NCI-H774 (cell line): ENCODE measurements at places on chromosomes 7 and 10.

GRCh38 chr10:97134110-97134509 lies 51.6 kb downstream of the SLIT1 start:
- DNase-seq = no peak

GRCh38 chr7:7867846-7868571 lies 100.6 kb upstream of the GLCCI1 start:
- no peak for DNase-seq

GRCh38 chr10:70846795-70847194 lies 31.0 kb downstream of the SGPL1 start:
- DNase-seq = no peak

- DNase-seq = no peak
Observed at GRCh38 chr10:119006451-119007210, 22.9 kb upstream of the NANOS1 start.

DNA sequence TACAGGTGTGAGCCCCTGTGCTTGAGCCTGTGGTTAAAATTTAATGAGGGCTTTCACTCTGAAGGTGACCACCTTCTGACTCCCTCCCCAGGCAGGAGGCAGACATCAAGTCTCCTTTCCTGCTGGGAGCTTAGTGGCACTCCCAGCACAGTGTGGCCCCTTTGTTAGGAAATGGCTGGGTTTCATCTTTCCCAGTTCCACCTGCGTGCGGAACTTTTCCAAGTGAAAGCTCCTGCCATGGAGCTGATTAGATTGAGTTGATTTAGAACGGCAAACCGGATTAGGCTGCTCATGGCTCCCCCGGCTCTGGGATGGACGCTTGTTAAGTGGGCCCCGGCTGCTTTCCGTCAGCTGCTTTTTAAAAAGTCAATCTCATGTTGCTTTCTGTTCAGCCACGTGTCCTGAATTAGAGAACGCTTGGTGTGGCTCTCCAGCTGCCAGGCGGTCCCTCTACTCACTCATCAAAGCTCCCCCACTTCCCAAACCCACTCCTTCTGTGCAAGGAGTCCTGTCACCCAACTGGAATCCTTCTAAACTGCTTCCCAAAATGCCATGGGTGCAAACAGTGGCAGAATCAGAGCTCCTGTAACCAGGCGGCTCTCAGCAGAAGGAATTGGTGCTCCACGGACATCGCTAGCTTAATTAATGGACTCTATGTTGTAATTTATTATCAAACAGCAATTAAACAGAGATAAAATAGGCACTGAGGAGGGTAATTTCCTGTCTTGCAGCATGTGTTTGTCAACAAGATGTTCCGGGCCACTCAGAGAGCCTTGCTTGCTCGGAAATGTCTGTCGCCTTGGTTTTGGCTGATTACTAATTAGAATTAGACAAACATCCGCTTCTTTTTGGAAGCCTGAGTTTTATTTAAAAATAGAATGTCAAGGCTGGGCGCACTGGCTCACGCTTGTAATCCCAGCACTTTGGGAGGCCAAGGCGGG lies 551.2 kb downstream of the GALNT17 start:
- DNase-seq = peak; percentile 28
